Iris pigment epithelial cell (primary cell): ENCODE measurements at places on chromosomes 13 and 19.

GRCh38 chr19:6767357-6768235 is at the start of gene SH2D3A:
Gene SH2D3A, minus strand, starts transcription at chr19:6767435. Its CDS starts 3,687 bp downstream, at chr19:6763748.
- DNase-seq, result peak; percentile 35

- peak; percentile 39 for DNase-seq
Observed at GRCh38 chr13:28582225-28582891, 76.6 kb upstream of the POMP start.

- no peak for DNase-seq
Observed at GRCh38 chr19:16889366-16889882, 625 bp downstream of the F2RL3 start.

- peak; percentile 51 for DNase-seq
Observed at GRCh38 chr19:46755077-46755852, 9.0 kb upstream of the STRN4 start.

- no peak for DNase-seq
Observed at GRCh38 chr13:62760724-62761123, 1345.1 kb upstream of the PCDH20 start.
